ENCODE measurements at places on chromosomes 2 and 18.

- DNase-seq: no peak
Measured at GRCh38 chr2:121376535-121377250, 91.7 kb upstream of the TFCP2L1 start.

GRCh38 chr18:48994044-48994651 is 43.4 kb upstream of the SMAD7 start:
- no peak for DNase-seq

GRCh38 chr18:78738076-78738690 is 241.4 kb upstream of the SALL3 start:
- DNase-seq: no peak

DNA sequence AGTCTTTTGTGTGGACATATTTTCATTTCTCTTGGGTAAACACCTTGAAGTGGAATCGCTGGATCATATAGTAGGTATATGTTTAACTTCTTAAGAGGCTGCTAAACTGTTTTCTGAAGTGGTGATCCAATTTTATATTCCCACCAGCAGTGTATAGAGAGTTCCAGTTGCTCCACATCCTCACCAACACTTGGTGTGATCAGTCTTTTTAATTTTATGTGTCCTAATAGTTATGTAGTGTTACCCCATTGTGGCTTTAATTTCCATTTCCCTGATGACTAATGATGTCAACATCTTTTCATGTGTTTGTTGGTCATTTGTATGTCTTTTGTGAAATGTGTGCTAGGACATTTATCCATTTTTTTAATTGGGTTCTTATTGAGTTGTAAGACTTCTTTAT is 56.9 kb downstream of the DGKD start:
- DNase-seq: no peak

DNA sequence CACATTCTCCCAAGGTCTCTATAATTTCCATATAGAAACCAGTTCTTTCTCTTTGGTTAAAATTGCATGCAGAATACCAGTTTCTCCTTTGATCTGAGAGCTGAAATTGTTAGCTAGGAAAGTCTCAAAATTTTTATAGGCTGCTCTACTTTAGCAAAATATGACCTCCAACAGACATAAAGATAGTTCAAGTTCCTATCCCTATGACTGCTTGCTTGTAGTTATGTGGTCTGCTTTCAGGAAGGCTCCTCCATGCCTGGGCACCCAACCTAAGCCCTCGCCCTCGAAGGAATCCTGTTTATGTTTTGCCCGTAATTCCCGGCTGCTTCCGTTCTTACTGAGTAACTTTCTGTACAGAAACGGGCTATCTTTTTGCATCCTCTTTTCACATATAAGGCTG is 28.0 kb upstream of the LTBP1 start:
- no peak for DNase-seq

- DNase-seq: no peak
Measured at GRCh38 chr2:216777637-216778273, 82.1 kb downstream of the TNP1 start.

DNA sequence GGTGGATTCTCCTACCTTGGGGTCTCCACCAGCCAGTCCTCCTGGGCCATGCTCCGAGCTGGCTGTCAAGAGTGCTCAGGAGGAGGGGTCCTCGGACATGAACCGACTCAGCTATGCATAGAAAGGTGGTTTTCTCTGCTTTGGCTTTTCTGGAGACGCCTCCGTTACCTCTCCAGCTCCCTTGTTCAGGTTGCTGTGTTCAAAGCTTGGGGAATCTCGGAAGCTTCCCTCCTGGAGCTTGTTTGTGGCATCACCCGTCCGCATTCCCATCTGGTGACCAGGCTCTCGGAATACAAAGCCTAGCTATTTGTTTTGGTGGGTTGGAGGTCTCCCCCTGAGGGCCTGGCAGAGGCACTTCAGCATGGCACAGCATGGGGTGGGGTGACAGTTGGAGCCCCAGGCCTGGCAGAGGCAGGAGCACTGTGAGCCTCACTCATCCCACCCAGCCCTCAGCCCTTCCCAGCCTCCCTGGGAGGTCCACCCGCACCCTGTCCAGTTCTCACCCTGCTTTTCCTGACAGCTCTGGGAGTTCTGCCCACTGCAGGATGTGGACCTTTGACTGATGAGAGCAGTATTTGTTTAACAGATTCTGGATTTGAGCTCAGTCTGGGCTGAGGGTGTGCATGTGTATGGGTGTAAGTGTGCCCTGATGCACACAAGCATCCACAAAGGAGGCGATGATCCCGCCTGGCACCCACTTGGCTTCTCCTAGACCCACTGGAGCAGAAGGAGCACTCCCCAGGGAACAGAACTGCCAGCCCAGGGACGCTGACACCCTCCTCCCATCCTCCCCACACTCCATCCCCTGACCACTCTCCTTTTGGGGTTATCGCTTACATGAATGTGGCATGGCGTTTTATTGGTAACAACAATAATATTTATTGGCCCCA is 107.3 kb upstream of the HS6ST1 start:
- DNase-seq: no peak

Data from amniotic stem cell (primary cell).